ENCODE measurements at places on chromosomes 6 and 20. TPM values are rescaled to one million over a fixed set of nuclear protein-coding genes. Genes with fewer than 3 reads are reported as not detected.

- peaks cover 6% of the 10 kb centered on the region for H3K27me3 ChIP-seq
- no peak overlapping the region for H3K27ac ChIP-seq
- no peaks in the 10 kb centered on the region for H3K36me3 ChIP-seq
- peaks cover 9% of the 10 kb centered on the region for H3K4me1 ChIP-seq
- no peak overlapping the region for H3K4me3 ChIP-seq
- DNase-seq: no peak
These were observed 112.2 kb upstream of the TNFAIP3 start for GRCh38 chr6:137754866-137755265.

- H3K27me3 ChIP-seq: peaks cover 7% of the 10 kb centered on the region
- H3K4me3 ChIP-seq: no peak overlapping the region
- no peak overlapping the region for H3K27ac ChIP-seq
- no peak for DNase-seq
These were observed 6.5 kb downstream of the IP6K3 start for GRCh38 chr6:33740204-33740608.

DNA sequence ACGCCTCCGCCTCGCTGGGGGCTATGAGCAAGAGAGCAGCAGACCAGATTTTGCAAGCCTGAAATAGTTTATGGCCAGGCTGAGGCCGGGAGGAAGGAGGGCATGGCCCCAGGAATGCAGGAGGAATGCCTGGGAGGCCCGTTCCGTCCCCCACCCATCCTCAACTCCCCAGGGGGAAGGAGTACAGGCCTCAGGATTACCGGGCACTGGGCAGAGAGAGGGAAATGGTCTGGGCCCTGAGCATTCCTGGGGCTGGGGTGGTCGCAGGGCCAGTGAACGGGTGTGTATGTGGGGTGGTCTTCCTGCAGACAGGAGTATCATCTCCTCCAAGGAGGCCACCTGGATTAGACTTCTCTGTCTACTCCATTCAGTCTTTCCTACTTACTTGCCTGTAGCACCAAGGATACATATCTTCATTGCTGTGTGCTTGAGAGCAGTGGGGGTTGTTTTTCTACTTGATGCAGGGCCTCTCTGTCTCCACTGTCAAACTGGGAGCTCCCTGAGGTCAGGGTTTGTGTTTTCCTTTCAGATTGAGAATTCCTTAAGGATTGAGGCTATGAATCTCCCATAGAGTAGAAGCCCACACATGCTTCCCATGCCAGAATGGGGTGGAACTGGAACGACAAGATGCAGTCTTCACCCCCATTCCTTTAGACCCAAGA, 81.3 kb downstream of the VEGFA start:
- no peak overlapping the region for H3K4me3 ChIP-seq
- H3K4me1 ChIP-seq: no peaks in the 10 kb centered on the region
- peaks cover 4% of the 10 kb centered on the region for H3K27me3 ChIP-seq
- no peak for DNase-seq

Gene FNDC11
- 0.57 TPM for total RNA-seq

Gene MCHR2
- not detected for total RNA-seq

DNA sequence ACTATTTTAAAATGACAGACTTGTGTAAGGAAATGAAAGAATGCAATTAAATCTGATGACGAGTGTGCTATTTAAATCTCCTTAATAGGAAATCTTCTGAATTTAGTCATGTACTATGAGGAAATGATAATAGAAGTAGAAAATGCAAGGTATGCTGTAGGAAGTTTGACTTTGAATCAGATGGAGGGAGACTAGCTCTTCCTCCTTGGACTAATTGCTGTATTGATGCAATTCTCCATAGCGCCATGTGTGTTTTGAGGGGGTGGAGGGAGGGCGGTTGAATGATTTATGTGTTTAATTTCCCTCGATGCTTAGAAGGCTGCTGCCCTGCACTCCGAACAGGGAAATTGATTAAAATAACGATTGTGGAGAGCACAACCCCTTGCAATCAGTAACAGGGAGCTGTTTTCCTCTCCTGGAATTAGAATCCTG, 214.4 kb upstream of the PRND start:
- no peak overlapping the region for H3K4me3 ChIP-seq
- no peak overlapping the region for H3K27ac ChIP-seq
- no peaks in the 10 kb centered on the region for H3K4me1 ChIP-seq
- H3K36me3 ChIP-seq: no peaks in the 10 kb centered on the region
- peaks cover 13% of the 10 kb centered on the region for H3K27me3 ChIP-seq
- DNase-seq: no peak

Gene THBS2
- not detected for total RNA-seq

GRCh38 chr20:44748005-44748370, 2.3 kb downstream of the KCNK15 start:
- DNase-seq: no peak
- H3K27me3 ChIP-seq: peaks cover 27% of the 10 kb centered on the region
- no peaks in the 10 kb centered on the region for H3K36me3 ChIP-seq
- no peak overlapping the region for H3K27ac ChIP-seq

- H3K4me1 ChIP-seq: peaks cover 10% of the 10 kb centered on the region
- no peak overlapping the region for H3K4me3 ChIP-seq
- no peak for DNase-seq
- no peaks in the 10 kb centered on the region for H3K36me3 ChIP-seq
These were observed 9.1 kb upstream of the TLDC2 start for GRCh38 chr20:36866681-36867495.

DNA sequence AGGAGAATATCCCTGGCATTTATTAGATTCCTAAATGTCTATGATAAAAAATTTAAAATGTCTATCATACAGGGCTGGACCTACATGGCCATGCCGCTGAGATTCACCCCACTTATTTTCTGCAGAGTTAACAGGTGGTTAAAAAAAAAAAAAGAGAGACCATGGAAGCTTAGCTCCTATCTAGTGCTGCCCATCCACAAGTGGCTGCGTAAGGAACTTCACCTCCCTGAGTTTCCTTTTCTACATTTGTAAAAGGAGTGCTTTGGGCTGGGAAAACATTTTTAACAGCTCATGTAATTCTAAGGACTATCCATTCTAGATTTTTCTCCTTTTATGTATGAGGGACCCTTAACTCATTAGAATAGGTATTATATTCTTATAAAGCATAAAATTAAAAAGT, 534.1 kb downstream of the MMUT start:
- H3K36me3 ChIP-seq: no peaks in the 10 kb centered on the region
- no peak overlapping the region for H3K4me3 ChIP-seq
- no peaks in the 10 kb centered on the region for H3K4me1 ChIP-seq
- DNase-seq: no peak
- no peak overlapping the region for H3K27ac ChIP-seq

GRCh38 chr6:134600671-134601070, 282.8 kb upstream of the SGK1 start:
- no peak overlapping the region for H3K4me3 ChIP-seq
- H3K36me3 ChIP-seq: peaks cover 3% of the 10 kb centered on the region
- H3K27me3 ChIP-seq: no peaks in the 10 kb centered on the region
- H3K27ac ChIP-seq: no peak overlapping the region

DNA sequence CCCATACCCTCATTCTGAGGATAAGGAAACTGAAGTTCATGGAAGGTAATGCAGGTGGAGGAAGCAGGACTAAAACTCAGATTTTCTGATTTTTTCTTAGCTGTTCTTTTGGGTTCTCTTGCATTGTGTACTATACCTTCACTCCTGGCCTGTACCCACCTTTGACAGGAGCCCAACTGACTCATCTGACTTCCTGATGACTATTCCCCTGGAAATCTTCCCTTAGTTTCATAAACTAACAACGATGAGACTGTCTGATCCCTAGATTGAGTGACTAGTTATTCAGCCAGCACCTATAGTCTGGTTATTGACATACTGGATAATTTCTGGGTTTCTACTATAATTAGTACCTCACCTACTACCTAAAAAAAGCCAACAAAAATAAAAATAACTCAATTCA, 10.1 kb downstream of the CRYBG1 start:
- H3K4me1 ChIP-seq: peaks cover 13% of the 10 kb centered on the region
- peaks cover 7% of the 10 kb centered on the region for H3K27me3 ChIP-seq
- no peak for DNase-seq
- H3K36me3 ChIP-seq: no peaks in the 10 kb centered on the region
- H3K4me3 ChIP-seq: no peak overlapping the region
- no peak overlapping the region for H3K27ac ChIP-seq

DNA sequence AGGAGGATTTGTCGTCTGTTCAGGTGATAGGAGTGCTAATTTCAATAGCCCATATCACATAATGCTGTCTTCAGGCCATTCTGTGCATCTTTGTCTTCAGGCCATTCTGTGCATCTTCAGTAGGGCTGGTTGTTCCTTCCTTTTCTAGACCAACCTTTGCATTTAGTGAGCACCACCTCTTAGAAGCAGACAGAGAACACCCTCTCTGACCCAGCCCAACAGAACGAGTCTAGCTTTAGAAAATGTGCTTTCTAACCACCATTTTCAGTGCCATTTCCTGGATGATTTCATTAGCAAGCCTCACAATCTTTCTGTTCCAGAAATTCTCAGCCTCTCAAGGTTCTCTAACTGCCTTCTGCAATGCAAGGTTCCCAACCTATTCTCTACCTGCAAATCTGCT, 215.3 kb upstream of the KCNQ5 start:
- H3K27ac ChIP-seq: no peak overlapping the region
- no peak for DNase-seq
- no peak overlapping the region for H3K4me3 ChIP-seq
- H3K27me3 ChIP-seq: peaks cover 4% of the 10 kb centered on the region

Data from activated CD4-positive, alpha-beta T cell treated with anti-CD3 and anti-CD28 coated beads, Interleukin-2, amount 10 ng/mL, durations not matched to agents 7 days and 5 days (primary cell).